ENCODE measurements at places on chromosomes 4 and X.

GRCh38 chr4:77174426-77174825 lies 17.4 kb downstream of the CCNG2 start:
- DNase-seq: no peak

DNA sequence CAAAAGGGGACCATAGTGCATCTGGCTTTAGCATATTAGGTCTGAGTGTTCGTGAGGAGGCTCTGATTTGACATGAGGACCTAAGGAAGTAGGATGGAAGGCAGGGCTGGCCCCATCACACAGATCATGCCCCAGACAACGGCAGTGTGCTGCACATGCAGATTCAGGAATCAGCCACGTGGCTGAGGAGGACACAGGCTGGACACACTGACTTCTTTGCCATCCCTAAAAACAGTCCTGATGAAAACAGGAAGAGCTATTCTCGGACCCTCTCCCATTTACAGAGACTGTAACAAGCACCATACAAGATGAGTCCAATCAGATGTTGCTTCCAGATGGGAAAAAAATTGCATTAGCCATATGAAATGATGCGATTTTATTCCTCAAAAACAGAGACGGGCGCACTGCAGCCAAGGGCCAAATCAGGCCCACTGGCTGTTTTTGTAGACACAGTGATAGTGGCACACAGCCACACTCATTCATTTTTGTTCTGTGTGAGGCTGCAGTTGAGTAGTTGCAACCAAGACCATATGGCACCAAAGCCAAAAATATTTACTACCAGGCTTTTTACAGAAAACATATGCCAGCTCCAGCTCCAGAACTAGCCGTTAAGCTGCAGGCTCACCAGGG lies 41.0 kb downstream of the ACSL1 start:
- no peak for DNase-seq

DNA sequence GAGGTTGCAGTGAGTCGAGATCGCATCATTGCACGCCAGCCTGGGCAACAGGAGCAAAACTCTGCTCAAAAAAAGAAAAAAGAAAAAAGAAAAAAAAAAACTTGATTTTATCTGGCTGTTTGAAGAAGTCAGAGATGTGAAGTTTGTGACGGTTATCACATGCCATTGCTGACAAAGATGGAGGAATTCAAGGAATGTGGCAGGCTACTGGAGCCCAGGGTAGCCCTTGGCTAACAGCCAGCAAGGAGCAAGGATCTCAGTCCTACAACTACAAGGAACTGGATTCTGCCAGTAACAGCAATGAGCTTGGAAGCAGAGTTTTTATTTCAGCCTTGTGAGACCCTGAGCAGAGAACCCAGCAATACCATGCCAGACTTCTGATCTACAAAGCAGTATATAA lies 24.3 kb upstream of the TET2 start:
- peak; percentile 20 for DNase-seq

DNA sequence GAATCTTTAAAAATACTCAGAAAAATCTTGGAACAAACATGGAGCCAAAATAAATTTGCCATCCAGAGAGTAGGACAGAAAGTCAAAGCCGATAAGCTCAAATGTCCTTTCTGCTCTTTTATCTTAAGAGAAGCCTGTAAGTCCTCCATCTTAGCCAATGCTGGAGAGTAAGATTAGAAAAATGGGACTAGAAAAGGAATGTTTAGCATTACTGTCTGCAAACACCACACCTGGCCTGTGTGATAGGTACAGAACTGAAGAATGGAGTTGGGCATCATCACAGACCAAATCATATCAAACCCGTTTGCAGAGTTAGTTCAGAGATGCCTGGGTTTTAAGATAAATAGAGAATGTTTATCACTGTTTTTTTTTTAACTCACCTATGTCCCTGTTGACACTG lies 10.5 kb upstream of the SLC39A8 start:
- DNase-seq: no peak

- DNase-seq: peak; percentile 2
Observed at GRCh38 chrX:15158736-15159406, 111.0 kb downstream of the ASB9 start.

GRCh38 chr4:88599298-88599697 lies 7.0 kb downstream of the HERC3 start:
- no peak for DNase-seq

DNA sequence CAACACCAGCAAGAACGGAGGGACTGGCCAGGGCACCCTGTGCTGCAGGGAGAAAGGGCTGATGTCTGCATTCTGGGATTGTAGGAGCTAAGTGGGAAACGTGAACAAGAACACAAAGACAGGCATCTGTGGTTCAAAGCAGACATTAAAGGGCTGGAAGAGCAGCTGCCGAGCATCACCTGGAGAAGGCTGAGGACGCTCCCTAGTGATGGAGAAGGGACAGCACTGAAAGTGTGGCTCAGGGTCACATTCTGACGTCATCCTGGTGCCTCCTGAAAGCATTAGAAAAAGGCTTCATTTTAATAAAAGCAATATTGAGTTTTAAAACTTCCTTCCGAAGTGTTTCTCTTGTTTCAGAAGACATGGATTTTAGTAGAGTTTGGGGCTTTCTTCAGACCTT lies 62.3 kb downstream of the CLDN22 start:
- no peak for DNase-seq

DNA sequence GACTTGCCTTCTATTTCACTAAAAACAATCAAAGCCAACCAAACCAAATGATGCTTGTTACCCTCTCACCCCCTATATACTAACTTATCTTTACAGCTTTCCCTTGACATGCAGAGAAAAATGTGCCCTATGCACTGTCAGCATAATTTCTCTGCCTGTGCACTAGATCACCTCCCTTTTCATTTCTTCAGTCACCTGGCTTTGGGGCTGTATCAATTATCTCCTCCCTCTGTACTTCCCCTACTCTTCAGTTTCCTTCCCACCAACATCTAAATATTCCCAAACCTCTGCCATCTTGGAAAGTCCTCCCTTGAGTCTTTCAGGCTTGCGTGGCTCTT lies 103.5 kb upstream of the TAPT1 start:
- DNase-seq: no peak

- no peak for DNase-seq
Observed at GRCh38 chr4:118849867-118850487, 14.1 kb upstream of the SEC24D start.

DNA sequence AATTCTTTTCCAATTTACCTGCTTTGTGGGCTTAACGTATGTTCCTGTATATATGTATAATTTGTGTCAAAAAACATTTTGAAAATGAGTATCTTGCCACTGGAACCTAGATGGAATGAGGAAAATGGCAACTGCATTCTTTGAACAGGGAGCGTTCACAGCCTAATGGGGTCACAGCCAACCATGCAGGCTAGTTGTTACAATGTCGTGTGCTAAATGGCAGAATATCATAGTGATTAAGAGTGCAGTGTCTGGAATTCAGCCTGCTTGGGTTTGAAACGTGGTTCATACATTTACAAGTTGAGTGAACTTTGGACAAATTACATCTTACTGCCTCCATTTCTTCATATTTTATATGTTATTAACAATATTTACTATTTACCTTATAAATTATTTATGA lies 70.8 kb downstream of the PCDH7 start:
- no peak for DNase-seq

DNA sequence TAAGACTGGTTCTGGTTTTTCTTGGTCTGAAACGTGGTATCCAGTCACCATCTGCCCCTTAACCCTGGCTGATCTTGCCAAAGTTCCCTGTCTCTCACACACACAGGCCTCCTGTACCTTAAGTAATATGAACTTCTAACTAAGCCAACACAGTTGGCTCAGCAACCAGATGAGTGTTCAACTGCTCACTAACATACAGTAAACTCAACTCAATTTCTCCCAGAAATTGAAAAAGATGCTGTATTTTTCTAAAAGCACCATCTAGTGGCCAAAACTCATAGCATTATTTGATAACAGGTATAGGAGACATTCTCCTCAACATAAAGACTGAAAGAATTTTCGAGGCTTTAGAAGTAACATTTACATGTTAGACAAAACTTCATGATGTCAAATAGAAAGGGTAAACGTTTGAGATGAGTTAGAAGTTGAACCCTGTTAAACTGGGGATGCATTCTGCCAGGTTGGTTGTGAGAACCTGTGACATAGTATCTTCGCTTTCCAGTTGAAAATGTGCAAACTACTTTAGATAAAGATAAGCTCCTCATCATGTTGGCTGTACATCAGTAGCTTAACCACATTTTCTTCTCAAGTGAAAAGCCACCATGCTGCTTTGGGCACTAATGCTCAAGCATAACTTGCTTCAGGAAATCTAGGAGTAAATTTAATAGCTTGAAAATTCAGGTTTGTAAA lies 31.2 kb downstream of the CCNI start:
- DNase-seq: peak; percentile 8

DNA sequence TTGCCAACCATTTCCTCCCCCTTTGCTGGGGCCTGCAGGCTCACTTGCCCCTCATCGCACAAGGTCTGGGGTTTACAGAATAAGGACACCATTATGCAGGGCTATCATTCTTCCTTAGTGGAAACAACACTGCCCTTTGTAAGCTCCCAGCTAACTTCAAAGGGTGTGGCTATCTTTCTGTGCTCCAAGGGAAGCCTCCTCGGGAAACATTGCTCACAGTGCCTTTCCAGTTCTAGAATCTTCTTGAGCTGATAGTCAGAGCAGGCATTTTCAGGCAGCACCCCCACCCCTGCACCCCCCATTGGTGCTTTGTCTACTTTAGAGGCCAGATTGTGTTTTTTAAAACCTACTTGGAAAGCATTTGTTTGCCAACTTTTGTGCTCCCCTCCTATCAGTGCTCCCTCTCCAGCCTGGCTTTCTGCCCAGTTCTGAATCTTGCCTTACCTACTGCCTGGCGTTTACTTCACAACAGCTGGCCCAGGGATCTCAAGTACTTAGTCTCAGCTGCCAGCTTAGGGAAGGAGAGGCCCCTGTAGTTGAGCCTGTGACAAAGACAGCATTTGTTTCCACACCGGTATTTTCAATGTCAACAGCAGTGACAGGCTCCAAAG lies 53.5 kb downstream of the PLAC1 start:
- peak; percentile 54 for DNase-seq

- peak; percentile 47 for DNase-seq
Observed at GRCh38 chr4:73998040-73999011, at the start of gene CXCL5. TSS of gene CXCL5 (minus strand) at chr4:73998677. CDS start at chr4:73998581, 96 bp downstream.

GRCh38 chr4:73409012-73409862 lies 5.2 kb downstream of the ALB start:
- DNase-seq: no peak

GRCh38 chrX:54042609-54043021 lies 1.7 kb downstream of the PHF8 start:
- peak; percentile 60 for DNase-seq

DNA sequence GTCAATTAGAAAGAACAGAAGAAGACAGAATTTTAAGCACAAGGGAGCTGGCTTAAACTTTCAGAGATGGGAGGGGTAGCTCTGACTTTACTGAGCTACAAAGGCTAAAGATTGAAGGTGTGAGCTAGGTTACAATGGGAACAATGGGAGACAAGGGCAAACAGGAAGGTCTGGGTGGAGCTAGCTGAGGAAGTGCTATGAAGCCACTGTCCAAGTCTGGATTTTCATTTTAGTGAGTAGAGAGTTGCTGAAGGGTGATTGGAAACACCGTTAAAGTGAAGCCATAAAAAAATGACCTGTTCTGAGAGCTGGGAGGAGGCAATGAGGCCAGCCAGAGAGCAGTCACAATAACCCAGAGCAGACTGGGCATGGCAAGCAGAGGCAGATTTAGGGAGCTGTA lies 104.3 kb upstream of the CITED1 start:
- DNase-seq: no peak

- DNase-seq: no peak
Observed at GRCh38 chrX:44733931-44734330, 109.9 kb upstream of the DUSP21 start.

DNA sequence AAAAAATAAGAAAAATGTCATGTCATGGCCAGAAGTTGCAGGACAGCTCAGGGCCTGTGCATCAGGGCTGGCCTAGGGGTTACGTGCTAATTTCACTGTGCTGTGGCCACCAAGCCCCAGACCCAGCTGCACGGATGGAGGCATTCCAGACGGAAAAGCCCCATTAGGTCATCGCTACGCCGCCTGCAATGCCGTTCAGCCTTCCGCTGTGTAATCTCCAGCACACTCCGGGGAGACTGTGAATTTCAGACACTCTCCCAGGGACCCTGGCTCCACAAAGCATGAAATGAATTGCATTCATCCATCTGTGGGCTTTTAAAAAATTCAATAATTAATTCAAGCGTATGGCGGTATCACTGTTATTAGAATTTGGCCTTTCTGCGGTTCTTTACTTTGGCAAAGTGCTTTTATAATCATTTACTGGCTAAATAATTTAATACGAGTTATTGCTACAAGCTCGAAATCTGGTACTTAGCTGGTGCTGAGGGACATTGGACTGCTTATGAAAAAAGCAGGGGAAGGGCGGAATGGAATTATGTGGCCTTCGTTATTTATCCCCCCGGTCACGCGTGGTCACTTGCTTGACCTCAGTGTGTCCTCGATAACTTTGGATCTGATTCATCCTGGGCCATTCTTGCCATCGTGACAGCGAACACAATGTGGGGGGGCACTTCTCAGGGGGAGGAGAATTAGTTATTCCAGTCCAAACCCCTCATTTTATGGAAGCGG lies 9.0 kb upstream of the NSG1 start:
- no peak for DNase-seq

DNA sequence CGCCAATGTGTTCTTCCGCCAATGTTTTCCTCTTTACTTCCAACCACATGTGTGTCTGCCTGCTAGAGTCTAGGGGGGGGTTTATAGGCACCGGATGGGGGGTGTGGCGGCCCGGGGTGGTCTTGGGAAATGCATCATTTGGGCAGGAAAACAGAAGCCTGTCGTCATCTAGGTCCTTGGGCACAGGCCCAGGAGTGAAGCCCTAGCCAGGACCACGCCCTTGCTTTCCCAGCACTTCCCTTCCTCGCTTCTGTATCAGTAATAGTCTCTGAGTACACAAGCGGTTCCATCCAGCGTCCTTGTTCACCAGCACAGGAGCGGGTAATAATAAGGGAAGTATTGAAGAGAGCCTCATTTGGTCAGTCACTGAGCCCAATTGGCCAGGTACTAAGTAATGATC lies 74.5 kb downstream of the QDPR start:
- DNase-seq: no peak

- no peak for DNase-seq
Observed at GRCh38 chrX:56763556-56764152, 34.6 kb downstream of the NBDY start.

GRCh38 chr4:87012265-87012953 lies 77.6 kb downstream of the AFF1 start:
- peak; percentile 64 for DNase-seq

DNA sequence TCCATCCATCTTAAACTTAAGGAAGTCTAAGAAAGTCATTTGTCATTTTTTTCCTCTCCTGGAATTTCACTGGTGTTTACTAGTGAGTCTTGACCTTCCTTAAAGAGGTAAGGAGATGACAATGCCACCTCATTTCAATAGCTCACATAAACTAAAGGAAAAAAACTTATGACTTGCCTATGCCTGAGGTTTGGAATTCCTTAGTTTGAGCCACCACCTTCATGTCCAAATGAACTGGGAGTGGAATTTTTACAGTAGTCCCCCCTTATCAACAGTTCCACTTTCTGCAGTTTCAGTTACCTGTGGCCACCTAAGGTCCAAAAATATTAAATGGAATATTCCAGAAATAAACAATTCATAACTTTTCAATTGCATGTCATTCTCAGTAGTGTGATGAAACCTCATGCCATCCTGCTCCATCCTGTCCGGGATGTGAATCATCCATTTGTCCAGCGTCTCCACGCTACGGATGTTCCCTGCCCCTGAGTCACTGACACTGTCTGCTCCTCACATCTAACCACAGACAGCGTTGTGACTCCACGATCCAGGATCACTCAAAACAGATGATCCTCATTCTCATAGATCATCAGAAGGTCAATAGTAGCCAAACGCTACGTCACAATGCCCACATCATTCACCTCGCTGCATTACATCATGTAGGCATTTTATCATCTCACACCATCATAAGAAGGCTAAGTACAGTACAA lies 177.4 kb downstream of the SH3KBP1 start:
- DNase-seq: peak; percentile 67

GRCh38 chr4:151362404-151363164 lies 37.2 kb upstream of the SH3D19 start:
- peak; percentile 61 for DNase-seq

All from A549 (cell line).